ENCODE measurements at places on chromosomes 12 and 14. TPM values are rescaled to one million over a fixed set of nuclear protein-coding genes. Genes with fewer than 3 reads are reported as not detected.

GRCh38 chr12:10849425-10849878 lies at the start of gene PRR4:
PRR4 (minus strand) TSS chr12:10849475; CDS start chr12:10849437, 38 bp downstream.
- DNase-seq, result no peak

GRCh38 chr12:128353301-128353700 lies 86.3 kb downstream of the TMEM132C start:
- no peak for DNase-seq

GRCh38 chr12:106276032-106276740 lies 26.3 kb upstream of the TCP11L2 start:
- no peak for DNase-seq

DNA sequence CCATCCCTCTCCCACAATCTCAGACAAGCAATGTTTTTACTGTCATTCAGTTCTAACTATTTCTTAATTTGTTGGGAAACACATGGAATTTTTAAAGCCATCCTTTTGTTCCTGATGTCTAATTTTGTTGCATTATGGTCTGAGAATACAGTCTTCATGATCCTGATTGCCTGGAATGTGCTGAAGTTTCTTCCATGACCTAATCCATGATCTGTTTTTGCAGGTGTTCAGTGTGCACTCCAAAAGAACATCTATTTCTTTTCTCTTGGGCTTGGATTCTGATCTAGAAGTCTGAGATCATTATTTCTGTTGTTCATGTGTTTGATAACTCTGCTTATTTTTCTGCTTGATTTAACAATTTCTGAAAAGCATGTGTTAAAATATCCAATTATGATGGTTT lies 43.2 kb upstream of the PHC1 start:
- no peak for DNase-seq

DNA sequence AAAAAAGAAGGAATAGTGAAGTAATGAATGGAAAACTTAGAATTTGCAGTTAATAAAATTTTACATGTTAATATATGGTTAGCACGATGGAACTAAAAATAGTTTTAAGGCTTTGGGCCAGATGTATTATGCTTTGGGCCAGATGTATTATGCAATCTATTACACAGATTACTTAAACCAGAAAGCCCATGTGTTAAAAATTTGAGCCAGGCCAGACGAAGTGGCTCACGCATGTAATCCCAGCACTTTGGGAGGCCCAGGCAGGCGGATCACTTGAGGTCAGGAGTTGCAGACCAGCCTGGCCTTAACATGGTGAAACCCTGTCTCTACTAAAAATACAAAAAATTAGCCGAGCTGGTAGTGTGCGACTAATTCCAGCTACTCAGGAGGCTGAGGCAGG lies 17.2 kb downstream of the IFT81 start:
- peak; percentile 85 for DNase-seq

The LRCOL1 gene
- total RNA-seq, result not detected

The ANO4 gene
- 0.47 TPM for total RNA-seq

DNA sequence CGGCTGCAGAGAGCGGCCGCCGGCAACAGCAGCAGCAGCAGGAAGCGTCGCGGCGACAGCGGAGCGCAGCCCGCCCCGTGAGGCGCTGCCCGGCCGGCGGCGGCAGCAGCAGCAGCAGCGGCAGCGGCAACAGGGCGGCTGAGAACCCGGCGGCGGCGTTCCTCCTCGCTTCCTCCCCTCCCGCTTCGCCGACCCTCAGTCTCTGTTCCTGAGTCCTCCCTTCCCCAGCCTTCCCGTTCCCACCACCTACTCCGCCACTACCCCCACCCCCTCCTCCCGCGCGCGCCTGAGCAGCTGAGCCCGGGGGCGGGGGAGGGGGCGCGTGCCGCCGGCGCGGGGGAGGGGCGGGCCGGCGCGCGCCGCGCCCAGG lies 310 bp downstream of the BICDL1 start:
- DNase-seq, result no peak

DNA sequence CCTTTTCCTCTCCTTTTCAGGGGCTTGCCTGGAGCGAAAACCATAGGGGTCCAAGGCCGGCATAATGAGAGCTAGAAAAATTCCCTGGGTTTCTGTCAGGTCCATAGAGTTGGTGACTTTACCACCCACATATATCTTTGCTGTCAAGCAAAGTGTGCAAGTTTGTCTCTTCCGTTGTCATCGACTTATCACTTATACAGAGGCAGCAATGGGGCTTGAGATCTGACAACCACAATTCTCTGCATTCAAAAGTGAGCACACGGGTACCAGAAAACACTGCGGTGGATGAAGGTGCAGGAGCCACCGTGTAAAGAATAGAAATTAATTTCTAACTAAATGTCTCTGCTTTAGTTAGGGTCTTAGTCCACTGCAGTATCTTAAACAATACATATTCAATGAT lies 162.3 kb downstream of the DAD1 start:
- DNase-seq, result no peak

Data from right atrium auricular region (tissue), 2 donors.